ENCODE measurements at places on chromosomes 6 and 20.

DNA sequence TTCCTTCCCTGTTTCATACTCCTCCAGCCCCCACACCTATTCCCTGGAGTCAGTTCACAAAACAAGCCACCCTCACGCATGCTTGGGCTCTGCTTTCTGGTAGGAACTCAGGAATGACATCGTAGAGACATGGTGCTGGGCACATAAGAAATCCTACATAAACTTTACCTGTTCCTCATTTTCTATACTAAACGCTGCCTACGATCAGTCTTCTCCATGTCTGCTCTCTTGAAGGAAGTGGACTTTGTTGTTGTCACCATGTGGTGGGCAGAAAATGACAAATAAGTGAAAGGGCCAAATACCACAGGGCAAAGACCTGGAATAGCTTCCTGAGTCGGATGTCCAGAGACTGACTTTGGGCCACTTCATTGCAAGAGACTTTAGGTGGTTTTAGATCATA is 10.1 kb downstream of the MYLK4 start:
- DNase-seq, result no peak

DNA sequence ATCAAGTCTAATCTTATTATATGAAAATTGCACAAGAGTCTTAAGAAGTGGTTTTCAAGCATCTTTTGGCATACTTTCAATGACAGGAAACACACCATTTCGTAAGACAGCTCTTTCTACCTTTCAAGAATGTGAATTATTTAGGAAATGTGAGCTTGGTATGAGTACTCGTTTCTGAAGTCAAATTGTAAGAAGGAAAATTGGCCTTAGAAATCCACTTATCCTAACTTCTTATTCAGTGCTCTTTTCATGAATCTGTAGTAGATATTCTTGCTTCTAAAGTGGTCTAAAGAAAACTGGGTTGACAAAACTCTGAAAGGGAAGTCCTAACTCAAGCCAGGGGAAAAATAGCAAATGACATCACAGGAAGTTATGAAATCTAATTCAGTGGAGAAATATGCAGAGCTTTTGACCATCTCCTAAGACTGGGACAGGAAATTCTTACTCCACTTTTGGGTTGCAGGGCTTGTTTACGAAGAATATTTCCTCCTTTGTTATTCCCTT is 38.5 kb upstream of the OGFRL1 start:
- no peak for DNase-seq

- DNase-seq, result no peak
These were observed 491.4 kb downstream of the CBLN4 start for GRCh38 chr20:55513954-55514353.

DNA sequence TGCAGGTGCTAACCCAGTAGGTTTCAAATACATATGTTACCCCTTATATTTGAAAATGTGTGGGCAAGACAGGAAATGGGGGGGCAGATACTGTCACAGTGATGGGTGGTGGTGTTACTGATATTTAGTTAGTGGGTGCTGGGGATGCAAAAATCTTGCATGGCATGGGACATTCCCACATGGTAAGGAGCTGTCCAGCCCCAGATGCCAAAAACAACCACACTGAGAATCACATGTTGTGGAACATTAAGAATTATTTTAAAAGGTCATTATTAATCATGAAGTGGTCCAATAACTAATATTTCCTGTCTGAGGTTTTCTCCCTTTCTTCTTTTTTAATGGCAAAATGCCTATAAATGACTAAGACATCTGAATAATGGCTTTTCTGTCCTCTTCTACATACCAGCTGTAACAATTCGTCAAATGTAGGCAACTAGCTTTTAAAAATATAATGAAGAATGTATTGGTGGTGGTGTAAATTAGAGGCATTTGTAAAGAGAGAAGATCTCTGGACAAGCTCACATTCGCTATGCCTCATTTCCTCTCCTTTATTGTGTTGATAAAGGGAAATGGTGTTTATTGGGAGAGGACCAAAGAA is 57.3 kb upstream of the SLC35B3 start:
- DNase-seq, result no peak

GRCh38 chr6:109513571-109514071 is 30.6 kb upstream of the ZBTB24 start:
- no peak for DNase-seq

- DNase-seq, result no peak
These were observed 124.4 kb upstream of the PRL start for GRCh38 chr6:22421198-22421597.

DNA sequence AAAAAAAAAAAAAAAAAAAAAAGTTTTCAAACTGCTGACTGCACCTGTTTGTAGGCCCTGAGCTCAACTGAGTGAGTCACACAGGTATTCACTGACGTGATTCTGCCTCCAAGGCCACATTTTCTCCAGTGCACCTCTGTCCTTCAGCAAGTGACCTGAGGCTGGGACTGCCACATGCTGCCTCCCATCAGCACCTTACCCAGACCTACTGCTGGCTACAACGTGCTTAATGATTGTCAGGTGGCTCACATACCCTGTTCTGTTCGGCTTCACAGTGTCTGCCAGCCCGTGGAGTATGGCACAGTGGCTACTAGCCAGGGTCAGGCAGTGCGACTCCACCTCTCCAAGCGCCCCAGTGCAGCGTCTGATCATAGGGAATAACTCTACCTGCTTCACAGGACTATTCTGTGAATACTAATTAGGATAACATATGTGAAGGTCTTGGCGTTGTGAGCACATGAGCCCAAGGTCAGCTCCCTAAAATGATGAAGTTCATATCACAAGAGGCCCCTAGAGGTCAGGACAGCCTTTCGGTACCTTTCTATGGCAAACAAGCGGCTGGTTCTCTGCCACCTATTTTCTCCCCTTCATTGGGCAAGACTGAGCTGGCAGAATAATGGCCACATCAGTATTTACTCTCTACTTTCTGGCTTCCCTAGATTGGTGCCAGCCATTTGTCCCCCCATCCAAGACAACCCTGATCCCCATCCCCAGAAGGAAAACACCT is 28.1 kb downstream of the RIPOR3 start:
- DNase-seq, result no peak

DNA sequence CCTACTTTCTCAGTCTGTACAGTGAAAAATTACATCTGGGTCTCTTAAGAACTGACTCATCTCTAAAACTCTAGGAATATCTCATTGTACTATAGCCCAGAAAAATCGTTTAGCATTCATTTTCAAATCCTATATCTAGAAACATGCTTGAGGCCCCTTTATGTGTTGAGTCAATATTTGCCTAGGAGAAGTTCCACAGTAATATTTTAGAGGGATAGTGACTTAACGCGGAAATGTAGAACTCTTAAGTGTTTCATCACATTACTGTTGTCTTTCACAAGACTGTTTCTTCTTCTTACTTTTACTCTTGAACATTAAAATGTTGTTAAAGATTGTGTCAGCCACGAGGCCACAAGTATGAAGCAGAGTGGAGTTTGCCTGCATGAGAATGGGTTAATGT is 23.0 kb upstream of the MYLIP start:
- no peak for DNase-seq

DNA sequence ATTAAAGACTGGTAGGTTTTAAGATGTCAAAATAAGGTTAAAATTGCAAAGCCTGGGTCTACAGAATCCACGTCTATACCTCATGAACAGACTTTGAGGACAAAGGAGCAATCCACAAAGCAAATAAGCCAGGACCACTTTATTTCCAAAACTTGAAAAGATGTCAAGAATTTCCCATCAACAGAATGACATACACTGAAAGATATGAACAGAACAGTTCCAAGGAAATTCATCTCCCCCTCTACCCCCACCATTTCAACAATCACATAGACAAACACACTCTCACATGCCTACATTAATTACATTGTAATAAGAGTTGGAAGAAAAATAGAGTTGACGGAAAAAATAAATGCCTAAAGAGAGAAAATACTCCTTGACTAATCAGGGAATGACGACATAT is 45.2 kb upstream of the NHSL1 start:
- no peak for DNase-seq

DNA sequence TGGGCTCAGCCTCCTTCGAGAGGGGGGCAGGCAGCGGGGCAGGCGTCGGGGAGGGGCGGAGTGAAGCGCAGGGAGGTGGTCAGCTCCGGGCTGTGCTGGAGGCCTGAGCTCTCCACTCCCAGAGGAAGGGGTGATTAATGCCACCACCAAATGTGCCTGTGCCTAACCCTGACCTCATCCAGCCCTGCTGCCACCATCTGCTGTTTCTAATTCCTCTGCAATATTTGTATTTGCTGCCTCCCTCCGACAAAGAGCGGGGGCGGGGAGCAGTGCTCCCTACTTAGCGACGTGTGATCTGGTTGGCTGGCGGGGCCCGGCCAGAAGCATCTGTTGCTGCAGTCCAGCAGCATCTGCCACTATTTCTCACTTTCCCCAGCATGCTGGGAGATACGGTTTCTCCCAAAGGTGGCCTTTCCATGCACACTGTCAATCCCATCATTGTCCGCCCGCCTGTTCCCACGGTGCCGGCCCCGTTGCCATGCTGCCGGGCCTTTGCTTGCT is 47.0 kb downstream of the DLL1 start:
- no peak for DNase-seq

DNA sequence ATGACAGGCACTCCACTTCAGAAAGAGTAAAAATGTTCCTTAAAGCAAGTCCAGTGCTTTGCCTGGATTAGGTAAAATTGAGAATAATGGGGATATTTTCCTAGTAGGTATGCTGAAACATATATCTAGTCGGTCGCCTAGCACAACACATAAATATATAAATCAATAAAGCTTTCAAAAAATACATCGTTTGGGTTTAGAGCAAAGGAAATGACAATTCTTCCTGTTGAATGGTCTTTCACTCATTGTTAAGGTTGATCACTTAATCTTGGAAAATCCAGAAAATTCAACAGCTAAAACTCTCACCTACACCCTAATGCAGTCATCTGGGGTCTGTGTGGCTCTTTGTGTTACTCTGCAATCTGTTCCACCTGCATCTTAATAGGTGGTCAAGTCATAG is 13.9 kb downstream of the HAO1 start:
- DNase-seq, result no peak

- DNase-seq, result no peak
These were observed 5.7 kb downstream of the QKI start for GRCh38 chr6:163420289-163420614.

GRCh38 chr20:62025832-62026563 is 39.7 kb downstream of the TAF4 start:
- no peak for DNase-seq

GRCh38 chr20:43787937-43788336 is 61.1 kb upstream of the GTSF1L start:
- DNase-seq, result no peak

DNA sequence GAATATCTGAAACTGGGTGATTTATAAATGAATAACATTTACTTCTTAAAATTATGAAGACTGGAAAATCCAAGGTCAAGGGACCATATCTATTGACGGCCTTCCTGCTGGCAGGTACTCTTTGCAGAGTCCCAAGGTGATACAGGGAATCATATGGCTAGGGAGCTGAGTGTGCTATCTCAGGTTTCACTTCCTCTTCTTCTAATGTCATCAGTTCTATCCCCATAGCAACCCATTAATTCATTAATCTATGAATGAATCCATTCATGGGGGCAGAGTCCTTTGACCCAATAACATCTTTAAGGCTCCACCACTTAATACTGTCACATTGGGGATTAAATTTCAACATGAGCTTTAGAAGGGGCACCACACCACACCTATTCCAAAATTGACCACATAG is 772.0 kb downstream of the HACE1 start:
- DNase-seq, result no peak

DNA sequence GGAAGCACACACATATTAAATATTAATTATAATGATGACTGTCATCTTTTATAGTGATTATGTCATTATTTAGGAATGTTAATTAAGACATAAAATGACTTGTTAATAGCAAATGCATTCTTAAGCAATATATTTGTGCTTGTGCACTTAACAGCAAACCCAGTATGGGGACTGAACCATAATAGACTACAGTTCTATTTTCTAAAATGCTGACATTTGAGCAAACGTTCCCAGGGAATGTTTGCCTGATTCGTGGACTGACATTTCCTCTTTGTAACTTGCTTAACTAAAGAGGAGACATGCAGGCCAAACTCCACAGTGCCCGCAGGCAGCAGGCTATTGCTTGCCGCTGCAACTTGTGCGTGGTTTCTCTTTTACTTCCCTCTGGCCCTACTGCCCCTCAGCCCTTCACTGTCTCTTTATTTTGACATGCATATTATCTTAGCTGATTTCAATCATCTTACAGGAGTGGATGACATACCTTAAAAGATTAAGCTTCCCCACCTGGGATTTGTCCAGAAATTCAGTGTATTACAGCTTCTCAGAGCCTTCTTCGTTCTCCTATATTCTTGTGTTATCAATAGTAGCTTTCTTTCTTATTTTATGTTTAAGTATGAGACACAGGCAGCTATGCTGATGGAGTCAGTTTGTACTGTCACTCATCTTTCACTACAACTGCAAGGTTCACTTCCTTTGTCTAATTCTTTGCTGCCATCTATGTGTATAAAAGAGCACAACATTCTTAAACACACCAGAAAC is 141.5 kb downstream of the GMDS start:
- no peak for DNase-seq

- DNase-seq, result no peak
These were observed 23.5 kb downstream of the CEP250 start for GRCh38 chr20:35478804-35479472.

- DNase-seq, result no peak
These were observed 23.5 kb downstream of the TOX2 start for GRCh38 chr20:43938017-43938655.

DNA sequence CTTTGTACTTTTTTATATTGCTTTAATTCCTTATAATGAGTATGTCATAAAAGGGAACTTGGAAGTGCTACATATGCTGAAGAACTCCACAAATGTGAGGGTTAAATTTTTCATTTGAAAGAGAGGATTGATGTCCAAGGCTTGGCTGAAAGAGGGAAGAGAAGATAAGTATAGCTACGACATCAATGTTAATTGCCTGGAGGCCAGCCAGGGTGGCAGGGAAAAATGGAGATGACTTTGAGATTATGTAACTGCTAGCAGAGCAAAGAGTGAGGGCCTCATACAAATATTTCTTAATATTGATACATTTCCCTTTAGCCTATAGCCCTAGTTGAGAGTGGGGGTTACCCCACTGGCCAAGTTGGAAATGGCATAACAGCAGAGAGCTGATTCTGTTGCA is 24.8 kb upstream of the RIMS4 start:
- DNase-seq, result no peak

GRCh38 chr6:105488516-105489215 is 85.8 kb upstream of the PREP start:
- DNase-seq, result no peak

DNA sequence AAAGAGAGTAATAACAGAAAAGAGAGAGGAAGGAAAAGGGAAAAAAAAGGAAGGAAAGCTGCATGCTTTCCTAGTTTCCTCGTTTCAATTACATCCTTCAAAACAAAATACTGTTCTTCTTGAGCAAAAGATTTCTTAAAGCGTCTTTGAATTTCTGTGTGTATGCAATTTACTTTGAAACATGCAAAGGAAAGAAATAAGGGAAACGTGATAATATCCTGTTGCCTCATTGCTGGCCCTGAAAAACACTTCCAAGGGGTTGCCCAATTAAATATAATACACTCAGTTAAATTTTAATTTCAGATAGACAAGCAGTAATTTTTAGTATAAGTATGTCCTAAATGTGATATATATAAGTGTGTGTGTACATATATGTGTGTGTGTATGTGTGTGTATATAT is 51.2 kb upstream of the TPD52L1 start:
- no peak for DNase-seq
